Activated CD4-positive, alpha-beta T cell treated with anti-CD3 and anti-CD28 coated beads for 1 hour (primary cell): ENCODE measurements at places on chromosomes 11 and 22.

DNA sequence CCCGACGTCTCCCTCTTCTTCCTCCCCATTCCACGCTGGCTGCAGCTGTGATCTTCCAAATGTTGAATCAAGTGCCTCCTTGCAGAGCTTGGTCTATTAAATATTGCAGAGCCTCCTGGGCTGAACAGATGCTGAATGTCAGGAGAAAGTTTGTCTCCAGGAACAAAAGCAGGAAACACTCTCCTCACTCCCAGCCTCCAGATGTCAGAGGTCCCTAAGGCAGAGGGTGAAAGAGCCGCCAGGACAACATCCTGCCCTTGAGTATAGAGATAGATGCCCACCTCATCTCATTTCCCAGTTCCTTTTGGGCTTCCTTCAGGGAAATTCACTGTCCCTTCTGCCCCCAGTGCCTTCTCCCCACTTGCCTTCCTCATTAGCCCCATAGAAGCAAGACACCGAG lies 40.8 kb upstream of the IGSF9B start:
- no peak for DNase-seq

- no peak for DNase-seq
Measured at GRCh38 chr11:119341222-119342022, 739 bp upstream of the C1QTNF5 start.

- DNase-seq, result no peak
Measured at GRCh38 chr11:97722721-97723120, 1298.0 kb upstream of the CNTN5 start.

GRCh38 chr11:20397281-20397680 lies 9.8 kb downstream of the PRMT3 start:
- DNase-seq, result no peak

- no peak for DNase-seq
Measured at GRCh38 chr11:70915158-70915985, 337.0 kb downstream of the SHANK2 start.

DNA sequence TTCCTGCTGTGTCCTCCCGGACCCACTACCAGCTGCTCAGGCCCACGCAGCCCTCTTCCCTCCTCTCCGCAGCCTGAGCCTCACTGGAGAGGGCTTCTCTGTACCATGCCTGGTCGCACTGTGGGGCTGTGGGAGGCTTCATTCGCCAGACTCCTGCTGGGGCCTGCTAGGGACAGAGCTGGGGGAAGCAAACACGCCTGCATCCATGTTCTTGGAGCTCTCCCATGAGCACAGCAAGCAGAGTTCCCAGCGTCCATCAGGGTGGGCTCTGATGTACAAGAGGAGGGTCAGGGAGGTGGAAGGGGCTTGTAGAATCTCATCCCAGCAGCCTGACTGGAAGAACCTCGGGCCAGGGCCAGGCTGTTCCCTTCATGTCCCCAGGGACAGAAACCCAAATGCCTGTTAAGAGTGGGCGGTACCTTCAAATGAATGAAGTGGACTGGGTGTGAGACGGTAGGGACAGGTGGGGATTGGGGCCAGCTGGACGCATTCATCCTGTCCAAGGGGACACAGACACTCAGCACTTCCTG lies 59.9 kb downstream of the MPPED1 start:
- no peak for DNase-seq

DNA sequence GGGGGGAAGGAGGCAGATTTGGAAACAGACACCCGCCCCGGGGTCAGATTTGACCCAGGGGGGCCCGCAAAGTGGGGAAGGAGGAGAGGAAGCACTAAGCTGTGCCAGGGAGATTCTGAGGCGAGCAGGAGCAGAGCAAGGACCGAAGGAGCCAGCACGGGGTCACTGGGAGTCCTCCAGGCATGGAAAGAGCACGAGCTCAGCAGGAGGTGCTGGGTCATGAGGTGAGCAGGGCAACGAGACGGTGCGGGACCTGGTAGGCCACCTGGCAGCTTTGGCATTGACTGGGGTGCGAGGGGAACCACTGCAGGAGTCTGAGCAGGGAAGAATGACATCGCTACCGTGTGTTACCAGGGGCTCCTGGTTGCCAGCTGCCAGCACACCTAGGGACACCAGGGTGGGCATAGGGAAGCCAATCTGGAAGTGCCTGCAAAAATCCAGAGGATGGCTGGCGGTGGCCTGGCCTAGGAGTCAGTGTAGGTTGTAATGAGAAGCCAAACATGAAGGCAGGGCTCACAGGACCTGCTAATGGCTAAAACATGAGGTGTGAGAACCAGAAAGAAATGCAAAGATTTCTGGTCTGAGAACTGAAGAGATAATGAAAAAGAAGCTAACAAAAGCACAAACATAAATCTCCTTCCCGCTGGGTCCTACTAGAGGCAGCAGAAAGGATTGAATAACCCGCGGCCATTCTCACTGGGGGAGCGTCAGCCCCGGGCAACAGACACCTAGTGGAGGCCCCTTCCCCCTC lies 63.5 kb downstream of the MICAL3 start:
- no peak for DNase-seq

DNA sequence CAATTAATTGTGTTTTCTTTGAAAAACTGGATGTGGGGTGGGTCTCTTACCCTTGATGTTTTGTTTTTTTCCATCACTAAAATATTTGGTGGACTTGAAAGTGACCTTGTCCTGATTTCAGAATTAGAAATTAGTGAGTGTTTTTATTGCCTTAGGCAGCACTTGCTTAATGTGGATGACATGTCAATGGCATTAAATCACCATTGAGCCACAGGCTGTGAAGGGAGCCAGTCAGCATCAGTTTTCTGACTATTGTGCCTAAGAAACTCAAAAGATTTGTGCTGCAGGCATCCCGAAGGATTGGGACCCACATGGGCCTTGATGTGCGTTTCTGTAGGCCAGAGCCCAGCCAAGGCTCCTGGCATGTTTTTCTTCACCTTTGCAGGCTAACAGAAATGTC lies 53.8 kb downstream of the SWAP70 start:
- no peak for DNase-seq

DNA sequence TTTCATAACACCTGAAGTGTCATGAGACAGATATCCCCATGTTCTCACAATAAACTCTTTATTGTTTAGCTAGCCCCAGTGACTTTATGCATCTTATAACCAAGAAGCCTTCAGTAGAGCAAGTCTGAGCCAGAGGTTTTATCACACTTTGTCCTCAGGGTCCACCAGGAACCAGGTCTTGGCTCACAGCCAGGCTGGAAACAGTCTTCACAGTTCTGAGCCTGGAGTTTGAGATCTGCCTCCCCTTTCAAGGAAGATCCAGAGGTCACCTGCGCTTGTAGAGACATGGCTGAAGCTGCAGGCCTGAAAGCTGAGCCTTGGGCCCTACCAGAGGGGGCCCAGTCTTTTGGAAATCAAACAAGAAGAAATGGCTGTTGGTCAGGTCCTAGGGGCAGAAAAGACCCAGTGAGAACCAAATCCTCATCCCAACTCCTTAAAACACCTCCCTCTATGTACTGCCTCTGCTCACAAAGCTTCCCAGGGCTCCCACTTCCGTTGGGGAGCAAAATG lies 3.5 kb downstream of the RRP8 start:
- DNase-seq, result no peak

GRCh38 chr11:116404462-116404798 lies 368.4 kb downstream of the BUD13 start:
- DNase-seq, result no peak

- DNase-seq, result no peak
Measured at GRCh38 chr11:32138902-32139301, 48.0 kb downstream of the RCN1 start.

- DNase-seq, result no peak
Measured at GRCh38 chr22:47034905-47035419, 272.5 kb downstream of the TBC1D22A start.

- DNase-seq, result no peak
Measured at GRCh38 chr11:41040474-41040873, 419.0 kb downstream of the LRRC4C start.

DNA sequence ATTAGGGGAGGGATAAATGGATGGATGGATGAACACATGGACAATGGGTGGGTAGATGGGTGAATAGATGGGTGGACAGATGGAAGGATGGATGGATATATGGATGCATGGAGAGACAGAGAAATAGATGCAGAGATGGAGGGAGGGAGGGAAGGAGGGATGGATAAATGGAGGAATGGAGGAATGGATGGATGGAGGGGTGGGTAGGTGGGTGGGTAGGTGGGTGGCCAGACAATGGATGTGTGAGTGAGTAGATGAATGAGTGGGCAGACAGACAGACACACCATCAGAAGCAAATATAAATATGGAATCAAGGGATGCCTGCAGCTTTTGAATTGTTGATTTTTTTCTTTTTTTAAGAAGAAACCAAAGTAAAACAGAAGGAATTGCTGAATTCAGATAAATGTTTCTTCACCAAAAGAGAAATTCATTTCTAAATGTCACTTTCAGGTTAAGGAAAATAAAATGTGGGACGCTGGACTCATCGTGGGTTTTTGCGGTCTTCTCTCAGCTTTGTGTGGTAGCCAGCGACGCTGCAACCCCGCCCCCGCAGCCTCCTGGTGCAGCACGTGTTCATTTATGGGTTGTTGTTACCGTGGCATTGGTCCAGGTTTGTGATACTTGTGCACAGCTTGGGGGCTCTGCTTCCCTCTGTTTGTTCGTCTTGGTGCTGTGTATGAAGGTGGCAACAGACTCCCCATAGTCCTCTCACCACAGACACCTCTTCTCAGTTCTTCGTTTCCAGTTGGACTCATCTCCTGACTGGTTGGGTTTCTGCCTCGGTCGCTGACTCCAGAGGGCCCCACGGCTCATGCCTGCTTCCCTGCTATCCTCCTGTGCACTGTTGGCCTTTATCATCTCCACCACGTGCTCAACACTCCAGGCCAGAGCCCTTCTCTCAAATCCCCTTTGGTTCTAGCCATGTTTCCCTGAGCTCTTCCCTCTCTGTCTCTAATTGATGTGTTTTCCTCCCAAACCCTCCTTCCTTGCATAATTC lies 76.4 kb downstream of the CDKN1C start:
- DNase-seq, result no peak

DNA sequence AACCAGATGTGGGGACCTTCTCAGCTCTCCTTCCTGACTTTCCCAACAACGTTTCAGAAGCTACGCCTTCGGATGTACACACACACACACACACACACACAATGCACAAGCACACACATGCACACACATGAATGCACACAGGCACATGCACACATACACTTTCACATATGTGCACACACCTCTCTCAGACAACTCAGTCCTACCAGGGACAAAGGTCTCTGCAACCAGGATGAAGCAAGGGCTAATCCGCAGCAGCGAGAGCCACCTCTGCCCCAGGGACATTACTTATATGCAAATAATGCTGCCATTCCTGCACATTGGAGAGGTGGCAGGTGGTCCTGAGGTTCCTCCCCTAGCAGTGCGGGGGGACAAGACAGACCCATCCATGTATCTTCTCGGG lies 27.4 kb upstream of the LINC01488 start:
- DNase-seq, result no peak

DNA sequence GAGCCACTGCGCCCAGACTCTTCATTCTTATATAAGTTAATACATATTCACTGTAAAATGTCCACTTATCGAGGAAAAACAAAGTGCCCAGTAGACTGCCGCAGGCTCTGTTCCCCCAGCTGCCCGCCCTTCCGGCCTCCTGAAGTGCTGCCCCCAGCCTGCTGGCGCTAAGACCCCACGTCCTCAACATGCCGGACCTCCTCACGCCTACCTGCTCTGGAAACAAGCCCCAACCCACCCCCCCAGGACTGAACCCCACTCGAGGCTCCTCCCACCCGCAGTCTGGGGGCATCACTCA lies 1.1 kb downstream of the GATD1 start:
- DNase-seq, result no peak
